ENCODE measurements at places on chromosomes 16 and 17.

DNA sequence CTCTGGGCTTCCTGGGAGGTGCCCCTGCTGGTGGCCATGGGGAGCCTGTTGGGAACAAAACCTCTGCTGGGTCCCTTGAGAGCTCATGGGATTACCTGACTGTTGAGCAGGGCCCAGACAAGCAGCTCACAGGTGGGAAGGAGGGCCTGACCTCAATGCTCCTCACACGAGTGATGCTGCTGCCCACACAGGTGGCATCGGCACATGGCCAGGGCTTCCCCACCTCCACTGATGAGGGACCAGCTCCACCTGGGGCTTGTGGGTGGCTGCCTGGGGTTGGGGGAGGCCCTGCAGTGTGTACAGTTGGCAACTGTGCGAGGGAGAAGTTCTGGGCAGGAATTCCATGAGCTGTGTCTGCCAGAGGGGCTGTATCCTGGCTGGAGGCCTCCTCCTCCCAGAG is 87.8 kb upstream of the NLRP1 start:
- DNase-seq, result no peak

- no peak for DNase-seq
Observed at GRCh38 chr16:11240636-11241473, 15.1 kb downstream of the SOCS1 start.

GRCh38 chr16:10578474-10579316 is 1.7 kb downstream of the EMP2 start:
- no peak for DNase-seq

- DNase-seq, result no peak
Observed at GRCh38 chr17:4186357-4186881, 43.4 kb downstream of the CYB5D2 start.

GRCh38 chr17:79008666-79009387 is 737 bp downstream of the CANT1 start:
- DNase-seq, result no peak

GRCh38 chr17:40810494-40810893 is 10.7 kb upstream of the KRT28 start:
- no peak for DNase-seq

DNA sequence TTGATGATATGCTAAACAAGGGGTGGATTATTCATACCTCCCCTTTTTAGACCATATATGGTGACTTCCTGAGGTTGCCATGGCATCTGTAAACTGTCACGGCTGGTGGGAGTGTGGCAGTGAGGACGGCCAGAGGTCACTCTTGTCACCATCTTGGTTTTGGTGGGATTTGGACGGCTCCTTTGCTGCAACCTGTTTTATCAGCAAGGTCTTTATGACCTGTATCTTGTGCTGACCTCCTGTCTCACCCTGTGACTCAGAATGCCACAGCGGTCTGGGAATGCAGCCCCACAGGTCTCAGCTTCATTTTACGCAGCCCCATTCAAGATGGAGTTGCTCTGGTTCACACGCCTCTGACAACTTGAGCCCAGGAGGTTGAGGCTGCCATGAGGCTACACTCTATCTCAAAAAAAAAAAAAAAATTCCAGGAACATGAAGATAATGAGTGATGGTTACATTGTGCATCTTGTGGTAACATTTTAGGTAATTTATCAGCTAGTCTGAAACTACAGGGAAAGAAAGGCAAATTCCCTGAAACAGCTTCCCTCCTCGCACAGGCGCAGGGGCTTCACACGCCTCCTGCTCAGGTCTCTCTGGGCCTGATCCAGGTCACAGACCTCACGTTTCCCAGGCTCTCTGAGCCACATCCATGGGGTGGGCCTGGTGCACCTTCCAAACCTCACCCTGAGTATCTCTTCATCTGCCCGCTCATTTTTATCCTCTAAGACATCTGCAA is 15.3 kb upstream of the UBE2I start:
- no peak for DNase-seq

All from NCI-H1694 treated with DMSO at 0.1 percent for 48 hours (cell line).